GM12864 (cell line): ENCODE measurements at places on chromosomes 16 and 17.

DNA sequence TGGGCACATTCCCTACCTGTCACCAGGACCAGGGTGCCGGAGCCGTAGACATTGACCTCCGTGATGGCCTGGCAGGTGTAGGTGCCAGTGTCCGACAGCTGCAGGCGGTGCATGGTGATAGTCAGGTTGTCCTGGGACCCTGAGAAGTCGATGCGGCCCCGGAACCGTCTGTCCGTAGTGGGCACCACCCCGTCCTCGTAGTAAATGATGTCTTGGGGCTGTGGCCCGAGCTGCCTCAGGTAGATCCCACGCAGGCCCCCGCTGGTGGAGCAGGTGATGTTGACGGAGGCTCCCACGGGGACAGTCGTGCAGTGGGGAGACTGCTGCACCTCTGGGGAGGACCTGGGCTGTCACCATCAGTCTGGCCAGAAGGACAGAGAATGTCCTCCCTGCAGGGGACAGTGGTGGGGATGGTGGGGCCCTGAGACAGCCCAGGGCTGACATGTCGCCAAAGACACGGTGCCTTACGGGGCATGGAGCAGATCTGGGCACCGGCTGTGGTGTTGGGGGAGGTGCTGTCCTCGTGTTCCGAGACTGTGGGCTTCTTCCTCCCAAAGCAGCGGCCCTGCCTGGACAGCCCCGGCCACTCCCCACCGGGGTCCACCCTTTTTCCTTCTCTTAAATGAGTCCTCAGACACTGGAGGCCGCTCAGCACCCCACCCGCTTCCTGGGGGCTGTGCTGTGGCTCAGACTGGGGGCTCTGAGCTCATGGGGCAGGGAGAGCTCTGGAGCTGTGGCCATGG, 586 bp downstream of the CD7 start:
- DNase-seq, result no peak

DNA sequence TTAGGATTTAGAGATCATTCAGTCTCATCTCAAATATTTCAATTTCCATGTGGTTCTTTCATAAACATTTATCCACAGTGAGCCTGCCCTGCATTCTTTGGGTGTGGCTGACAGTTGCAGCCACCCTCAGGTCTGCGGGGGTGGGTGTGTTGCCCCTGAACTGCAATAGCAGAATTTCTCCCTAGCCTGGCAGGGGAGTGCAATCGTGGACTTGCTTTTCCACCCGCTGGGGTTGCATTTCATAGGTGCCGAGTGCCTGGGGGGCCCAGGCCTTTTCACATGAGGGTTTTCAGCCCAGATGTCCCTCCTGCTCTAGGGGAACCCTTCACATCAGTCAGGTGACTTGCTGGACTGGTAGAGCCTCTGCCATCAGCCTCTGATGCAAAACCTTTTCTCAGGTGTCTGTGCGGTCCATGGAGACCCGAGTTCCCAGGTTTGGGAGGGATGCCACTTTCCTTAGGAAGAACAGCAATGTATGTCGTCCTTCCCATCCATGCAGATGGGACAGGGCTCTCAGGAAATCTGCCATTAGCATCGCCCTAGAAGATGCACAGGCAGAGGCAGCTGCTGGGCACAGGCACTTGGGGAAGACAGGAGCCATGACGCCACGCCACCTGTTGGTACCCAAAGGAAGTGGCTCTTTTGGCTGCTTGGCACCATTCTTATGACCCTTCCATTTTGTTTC, 2.4 kb upstream of the USP36 start:
- no peak for DNase-seq

DNA sequence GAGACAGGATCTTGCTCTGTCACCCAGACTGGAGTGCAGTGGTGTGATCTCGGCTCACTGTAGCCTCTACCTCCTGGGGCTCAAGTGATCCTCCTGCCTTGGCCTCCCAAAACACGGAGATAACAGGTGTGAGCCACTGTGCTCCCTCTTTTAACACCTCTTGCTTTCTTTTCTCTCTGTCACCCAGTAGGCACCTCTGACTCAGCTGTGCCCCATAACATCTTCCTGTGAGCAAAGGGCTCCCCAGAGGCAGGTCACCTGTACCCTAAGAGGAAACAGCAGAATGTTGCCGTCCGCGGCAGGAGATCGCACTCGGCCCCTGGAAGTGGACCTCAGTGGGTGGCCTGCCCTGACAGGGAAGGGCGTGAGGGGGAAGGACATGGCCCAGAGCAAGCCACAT, 918 bp upstream of the NLRC3 start:
- no peak for DNase-seq

DNA sequence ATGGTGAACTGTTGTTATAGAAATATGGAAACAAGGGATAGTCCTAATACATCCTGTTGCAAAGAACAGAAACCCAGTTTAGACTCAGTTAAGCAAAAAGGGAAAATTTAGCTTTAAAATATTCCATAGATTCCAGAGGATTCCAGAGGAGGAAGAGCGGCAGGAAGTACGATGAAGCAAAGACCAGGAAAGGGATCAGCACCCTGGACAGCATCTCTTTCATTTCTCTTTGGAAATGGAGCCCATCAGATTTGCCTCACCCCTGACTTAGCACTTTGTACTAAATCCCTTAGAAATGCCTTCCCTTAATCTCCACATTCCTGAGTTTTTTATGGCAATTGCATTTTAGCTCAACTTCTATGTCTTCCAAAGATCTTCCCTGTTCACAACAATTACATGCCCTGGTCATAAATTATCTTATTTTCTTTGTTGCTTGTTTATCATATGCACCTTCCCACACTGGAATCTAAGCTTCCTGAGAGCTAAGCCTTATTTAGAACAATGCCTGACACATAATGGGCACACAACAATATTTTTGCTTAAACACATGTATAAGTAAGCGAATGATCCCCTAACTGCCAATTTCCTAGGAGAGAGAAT, 150.0 kb upstream of the RBFOX1 start:
- no peak for DNase-seq

GRCh38 chr17:41420134-41420533, 4.3 kb downstream of the KRT37 start:
- no peak for DNase-seq

GRCh38 chr16:76837872-76838271, 353.1 kb upstream of the MON1B start:
- DNase-seq, result no peak

DNA sequence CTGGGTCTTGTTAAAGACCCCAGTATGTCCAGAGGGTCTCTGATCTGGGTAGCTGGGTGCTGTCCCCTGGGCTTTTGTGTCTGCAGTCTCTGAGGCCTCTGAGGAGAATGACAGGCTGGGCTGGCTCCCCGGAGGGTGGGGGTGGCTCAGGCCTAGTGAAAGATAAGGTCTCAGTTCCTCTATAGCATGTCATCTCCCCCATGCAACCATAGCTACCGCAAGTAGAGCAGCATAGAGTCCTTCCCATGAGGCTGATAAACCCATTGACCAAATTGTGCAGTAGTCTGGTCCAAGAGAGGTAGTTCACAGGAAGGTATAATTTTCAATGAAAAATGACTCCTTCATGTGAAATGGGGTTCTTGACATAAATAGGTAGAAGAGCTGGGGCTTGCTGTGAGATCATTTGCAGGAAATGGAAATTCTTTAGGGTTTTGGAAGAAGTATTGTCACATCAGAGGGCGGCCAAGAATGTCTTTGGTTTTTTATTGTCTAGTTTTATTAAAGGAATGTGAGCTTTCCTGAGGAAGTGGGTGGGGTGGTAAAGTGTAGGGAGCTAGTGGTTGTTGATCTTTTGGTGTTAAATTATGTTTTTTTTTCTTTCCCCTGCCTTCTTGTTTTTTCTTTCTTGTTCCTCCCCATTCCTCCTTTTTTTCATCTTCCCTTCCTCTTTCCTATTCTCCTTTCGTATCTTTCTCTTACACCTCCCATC, 21.0 kb downstream of the SLC7A6OS start:
- peak; percentile 69 for DNase-seq

DNA sequence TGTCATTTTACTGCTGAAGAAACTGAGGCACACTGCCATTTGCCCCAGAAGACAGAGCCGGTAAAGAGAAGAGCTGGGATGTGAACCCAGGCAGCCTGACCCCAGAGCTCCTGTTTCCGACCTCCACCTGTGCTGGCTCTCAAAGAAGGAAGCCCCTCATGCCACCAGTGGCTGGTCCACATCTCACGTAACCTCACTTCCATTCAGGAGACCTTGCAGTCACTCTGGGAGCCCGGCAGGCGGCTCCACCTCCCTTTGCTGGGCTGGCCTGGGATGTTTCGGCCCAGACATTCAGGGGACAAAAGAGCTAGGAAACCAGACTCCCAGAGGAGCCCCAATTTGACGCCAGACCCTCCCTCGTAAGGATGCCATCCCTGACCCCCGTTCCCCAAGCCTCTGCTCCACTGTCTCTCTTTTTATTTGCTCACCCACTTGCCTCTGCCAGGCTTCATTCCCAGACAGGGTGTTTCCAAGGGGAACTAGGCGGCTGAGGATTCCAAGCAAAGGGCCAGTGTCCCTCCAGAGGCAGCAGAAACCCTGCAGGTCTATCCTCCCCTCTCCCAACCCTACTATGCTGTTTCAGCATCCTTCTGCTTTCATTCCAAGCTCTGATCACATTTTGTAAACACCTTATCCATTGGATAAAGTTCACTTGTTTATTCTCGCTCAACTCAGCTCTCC, 2.8 kb downstream of the TAF1C start:
- no peak for DNase-seq
